ENCODE measurements at places on chromosomes 5 and 9. TPM values are rescaled to one million over a fixed set of nuclear protein-coding genes. Genes with fewer than 3 reads are reported as not detected.
A peak's percentile ranks its signal among the peaks of the same experiment; 100 is the strongest.

SOWAHA gene
- total RNA-seq: not detected

- H3K27ac ChIP-seq: no peak overlapping the region
- no peaks in the 10 kb centered on the region for H3K4me1 ChIP-seq
- H3K27me3 ChIP-seq: no peaks in the 10 kb centered on the region
- no peak overlapping the region for H3K4me3 ChIP-seq
These were observed 105.2 kb downstream of the ST8SIA4 start for GRCh38 chr5:100797861-100798260.

GRCh38 chr5:112973904-112974303 is 2.7 kb upstream of the DCP2 start:
- no peak overlapping the region for H3K4me3 ChIP-seq
- H3K27me3 ChIP-seq: no peaks in the 10 kb centered on the region

DNA sequence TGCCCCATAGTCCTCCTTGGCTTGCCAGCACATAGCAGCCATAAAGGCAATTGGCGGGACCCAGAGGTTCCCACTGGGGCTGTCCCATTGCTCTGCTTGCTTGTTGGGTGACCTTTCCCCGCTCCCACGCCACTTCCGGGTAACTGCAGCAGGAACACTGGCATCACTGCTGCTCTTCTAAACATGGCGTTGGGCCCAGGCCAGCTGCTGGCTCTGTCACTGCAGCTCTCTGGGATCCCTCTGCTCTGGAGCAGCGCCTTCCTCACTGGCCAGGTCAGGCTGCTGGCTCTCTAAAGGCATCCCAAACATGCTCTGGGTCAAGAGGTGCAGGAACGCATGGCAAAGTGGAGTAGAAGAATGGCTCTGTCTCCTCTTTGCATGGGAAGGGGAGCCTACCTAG is 92.9 kb downstream of the DRD1 start:
- H3K4me1 ChIP-seq: no peaks in the 10 kb centered on the region
- no peak for DNase-seq
- no peak overlapping the region for H3K4me3 ChIP-seq
- no peaks in the 10 kb centered on the region for H3K36me3 ChIP-seq
- peaks cover 54% of the 10 kb centered on the region for H3K27me3 ChIP-seq

CBY3 gene
- not detected for total RNA-seq

GRCh38 chr5:175862131-175863012 is 9.0 kb upstream of the CPLX2 start:
- H3K4me3 ChIP-seq: no peak overlapping the region
- no peak overlapping the region for H3K27ac ChIP-seq
- no peak for DNase-seq
- peaks cover 4% of the 10 kb centered on the region for H3K27me3 ChIP-seq
- H3K36me3 ChIP-seq: peaks cover 8% of the 10 kb centered on the region

ZNG1A gene
- total RNA-seq: 33.8 TPM

ZNF454 gene
- 0.33 TPM for total RNA-seq

ADCY2 gene
- total RNA-seq: not detected

- no peaks in the 10 kb centered on the region for H3K27me3 ChIP-seq
- DNase-seq: peak; percentile 24
- no peak overlapping the region for H3K27ac ChIP-seq
- H3K4me1 ChIP-seq: no peaks in the 10 kb centered on the region
- H3K4me3 ChIP-seq: no peak overlapping the region
These were observed 160.9 kb upstream of the SLC30A5 start for GRCh38 chr5:68932830-68933434.

GRCh38 chr9:124274226-124274625 is 16.5 kb downstream of the NEK6 start:
- DNase-seq: no peak
- H3K27ac ChIP-seq: no peak overlapping the region
- no peak overlapping the region for H3K4me3 ChIP-seq
- no peaks in the 10 kb centered on the region for H3K36me3 ChIP-seq
- no peaks in the 10 kb centered on the region for H3K4me1 ChIP-seq

FRRS1L gene
- not detected for total RNA-seq

NR6A1 gene
- total RNA-seq: 0.05 TPM

Measured in naive thymus-derived CD8-positive, alpha-beta T cell (primary cell).